ENCODE measurements at places on chromosomes 12 and 14.

- no peak for DNase-seq
Measured at GRCh38 chr14:31212893-31213292, 5.3 kb upstream of the HECTD1 start.

GRCh38 chr12:131027876-131028586, 74.3 kb downstream of the ADGRD1 start:
- DNase-seq: no peak

DNA sequence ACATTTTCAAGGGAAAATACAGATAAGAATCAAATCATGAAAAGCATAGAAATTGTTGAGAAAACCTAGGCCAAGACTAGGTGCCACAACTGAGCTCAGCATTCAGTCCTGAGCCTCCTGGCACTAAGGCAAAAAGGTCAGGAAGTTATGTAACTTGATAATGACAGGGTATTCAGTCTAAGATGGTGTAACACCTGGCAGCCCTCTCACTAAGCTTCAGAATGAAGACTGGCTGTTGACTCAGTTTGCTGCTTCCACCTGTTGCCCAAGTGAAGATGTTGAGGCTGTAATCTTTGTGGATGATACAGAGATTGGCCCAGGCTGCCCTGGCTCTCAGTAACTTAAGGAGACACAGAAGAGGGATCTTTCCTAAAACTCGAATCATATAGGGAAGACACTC, 19.6 kb downstream of the PROX2 start:
- no peak for DNase-seq

GRCh38 chr14:74492776-74493342, at the start of gene NPC2:
Gene NPC2 (minus strand): TSS chr14:74493305. CDS start chr14:74493274, 31 bp downstream.
- no peak for DNase-seq

DNA sequence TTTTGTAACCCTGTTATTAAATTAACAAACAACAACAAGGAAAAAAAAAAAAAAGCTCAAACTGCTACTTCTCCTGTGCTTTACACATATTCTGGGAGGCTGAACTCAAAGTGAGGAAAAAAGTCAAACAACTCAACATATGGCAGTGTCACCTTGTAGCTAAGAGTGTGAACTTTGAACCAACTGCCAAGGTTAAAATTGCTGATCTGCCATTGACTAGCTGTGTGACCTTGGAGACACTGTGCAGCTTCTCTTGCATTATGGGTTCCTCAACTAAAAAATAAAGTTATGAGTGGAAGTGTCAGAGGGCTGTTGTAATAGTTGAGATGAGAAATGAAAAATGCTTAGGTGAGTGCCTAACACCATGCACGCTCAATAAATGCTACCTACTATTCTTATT, 34.2 kb downstream of the STXBP6 start:
- no peak for DNase-seq

DNA sequence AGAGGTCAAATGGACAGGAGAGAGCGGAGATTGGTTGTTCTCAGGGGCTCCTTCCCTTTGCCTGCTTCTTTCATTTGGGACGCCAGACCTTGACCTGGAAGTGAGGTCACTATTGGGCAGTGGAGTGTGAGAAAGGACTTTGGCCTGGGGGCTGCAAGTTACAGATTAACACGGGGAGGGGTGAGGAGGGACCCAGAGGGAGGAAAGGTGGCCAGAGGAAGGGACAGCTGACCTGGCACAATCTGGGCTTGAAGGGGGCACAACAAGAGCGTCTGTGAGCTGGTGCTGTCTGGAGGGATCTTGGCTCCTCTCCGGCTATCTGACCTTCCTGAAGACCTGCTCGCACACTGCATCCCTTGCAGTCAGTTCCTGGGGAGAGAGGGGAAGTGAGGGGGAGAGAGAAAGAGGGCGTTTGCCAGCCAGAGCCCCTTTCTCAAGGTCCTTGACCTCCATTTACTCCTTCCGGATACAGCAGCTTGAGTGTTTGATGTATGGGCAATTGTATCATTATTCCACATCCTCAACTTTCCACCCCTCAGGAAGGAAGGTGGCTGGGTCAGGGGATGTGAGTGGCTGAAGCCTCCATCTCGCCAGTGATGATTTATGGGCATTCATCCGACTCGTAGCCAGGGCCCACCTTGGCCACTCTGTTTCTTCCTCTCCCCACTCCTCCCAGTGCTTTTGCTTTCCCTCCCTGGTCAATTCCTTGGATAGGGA, 4.7 kb downstream of the RBP5 start:
- DNase-seq: no peak

DNA sequence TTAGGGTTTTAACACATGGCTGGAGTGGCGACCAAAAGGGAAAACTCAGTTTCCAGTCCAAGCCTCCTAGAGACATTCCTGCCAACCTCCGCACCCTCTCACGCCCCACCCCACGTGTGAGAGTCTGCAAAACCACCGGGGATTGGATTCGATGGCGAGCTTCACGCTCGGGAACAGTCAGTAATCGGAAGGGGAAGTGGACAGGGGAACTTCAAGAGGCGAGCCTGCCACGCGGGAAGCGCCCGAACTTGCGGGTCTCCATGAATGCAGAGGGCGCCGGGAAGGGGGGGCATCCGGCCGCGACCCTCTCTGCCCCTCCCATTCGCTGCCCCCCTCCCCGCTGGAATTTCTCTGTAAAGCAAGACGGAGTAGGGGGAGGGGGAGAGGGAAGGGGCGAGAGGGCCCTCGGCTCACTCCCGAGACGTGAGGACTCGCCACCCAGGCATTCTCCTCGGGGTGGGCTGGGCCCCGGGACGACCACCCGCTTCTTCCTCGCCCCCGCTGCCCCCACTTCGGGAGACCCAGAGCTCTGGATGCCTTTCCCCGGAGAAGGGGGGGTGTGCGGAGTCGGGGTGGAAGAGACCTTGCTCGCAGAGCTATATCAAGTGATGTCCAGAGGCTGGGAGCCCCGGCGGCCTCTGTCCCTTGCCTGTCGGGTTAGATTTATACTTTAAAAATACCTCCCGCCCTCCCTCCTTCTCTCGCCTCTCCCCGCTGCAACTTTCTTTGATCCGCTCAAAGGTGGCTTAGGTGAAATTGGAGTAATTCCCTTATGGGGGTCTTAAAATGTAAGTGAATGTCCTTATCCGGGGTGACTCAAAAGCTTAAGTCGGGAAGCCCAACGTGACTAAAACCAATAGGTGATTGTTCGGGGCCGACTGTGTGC, 2.5 kb upstream of the CCND2 start:
- DNase-seq: no peak

DNA sequence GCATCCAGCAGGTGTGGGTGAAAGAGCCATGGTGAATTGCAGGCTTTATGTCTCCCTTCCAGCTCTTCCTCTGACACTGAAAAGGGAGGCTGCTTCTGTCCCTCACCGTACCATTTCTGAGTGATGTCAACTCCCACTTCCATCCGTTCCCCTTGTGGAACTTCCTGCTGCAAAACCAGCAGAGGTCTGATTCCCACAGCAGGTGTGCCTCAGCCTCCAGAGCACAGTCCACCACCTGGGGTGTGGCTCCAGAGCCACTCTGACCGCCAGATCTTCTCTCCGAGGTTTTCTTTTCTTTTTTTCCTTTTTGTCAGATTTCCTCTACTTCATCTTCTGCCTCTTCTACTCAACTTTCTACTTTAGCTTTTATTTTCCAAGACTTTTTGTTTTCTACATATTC, 62.7 kb downstream of the CDC42BPB start:
- DNase-seq: no peak

GRCh38 chr14:87312169-87312893, 680.7 kb downstream of the GALC start:
- no peak for DNase-seq

DNA sequence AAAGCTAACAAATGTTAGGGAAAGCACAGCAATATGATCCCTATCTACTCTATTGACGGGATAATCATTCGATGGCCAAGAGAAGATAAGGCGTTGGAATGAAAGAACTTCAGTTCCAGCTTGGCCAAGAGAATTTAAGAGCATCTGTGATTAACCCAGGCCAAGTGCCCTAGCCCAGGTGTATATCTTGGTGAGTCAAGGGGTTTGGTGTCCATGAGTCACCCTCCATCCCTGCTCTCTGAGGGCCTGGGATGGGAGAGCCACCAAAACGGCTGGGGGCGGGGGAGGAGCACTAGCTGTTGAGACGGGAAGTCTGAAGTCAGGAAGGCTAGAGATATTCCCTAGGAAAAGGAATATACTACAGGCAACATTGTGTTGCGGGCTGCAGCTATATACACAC, 13.0 kb downstream of the TBPL2 start:
- no peak for DNase-seq

DNA sequence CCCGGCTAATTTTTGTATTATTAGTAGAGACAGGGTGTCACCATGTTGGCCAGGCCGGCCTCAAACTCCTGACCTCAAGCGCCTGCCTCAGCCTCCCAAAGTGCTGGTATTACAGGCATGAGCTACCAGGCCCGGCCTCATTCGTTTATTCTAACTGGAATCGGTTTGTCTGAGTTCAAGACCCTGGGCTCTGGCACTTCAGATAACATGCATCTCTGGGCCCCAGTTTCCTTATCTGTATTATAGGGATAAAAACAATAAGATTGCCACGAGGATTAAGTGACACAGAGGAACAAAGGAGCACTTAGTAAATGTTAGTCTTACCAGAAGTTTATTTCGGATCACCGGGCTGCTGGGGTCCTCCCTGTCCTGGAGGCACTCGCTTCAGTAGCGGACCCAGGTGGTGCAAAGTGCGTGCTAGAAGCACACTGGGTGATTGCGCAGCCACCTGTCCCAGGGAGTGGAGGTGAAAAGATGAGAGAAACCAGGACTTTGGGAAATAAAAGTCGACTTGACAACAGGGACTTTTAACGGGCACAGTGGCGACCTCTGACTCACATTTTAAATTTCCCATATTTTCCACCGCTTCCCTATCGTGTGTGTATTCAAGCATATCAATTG, 37.5 kb downstream of the ACACB start:
- no peak for DNase-seq

DNA sequence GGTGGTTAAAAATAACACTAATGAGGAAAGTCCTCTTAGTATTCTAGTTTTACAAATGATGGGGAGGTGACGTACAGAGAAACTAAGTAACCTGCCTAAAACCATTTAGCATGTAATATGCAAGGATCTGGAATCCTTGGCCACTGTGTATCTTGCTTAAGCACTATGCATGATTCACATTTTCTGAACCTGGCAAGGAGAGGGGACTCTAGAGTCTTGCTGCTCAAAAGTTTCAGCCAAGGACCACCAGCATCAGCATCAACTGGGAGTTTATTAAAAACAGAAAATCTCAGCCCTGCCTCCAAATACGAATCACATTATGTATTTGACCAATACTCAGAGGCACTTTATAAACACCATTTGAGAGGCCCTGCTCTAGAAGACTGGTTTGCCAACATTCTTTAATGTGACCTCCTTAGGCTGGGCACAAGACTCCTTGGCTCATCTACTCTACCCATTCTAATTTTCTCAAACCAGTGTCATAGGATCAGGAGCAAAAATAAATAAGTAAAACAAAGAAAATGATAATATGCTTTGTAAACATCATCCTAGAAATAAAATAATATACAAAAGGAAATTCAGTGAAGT, 52.9 kb downstream of the ABCC9 start:
- no peak for DNase-seq

DNA sequence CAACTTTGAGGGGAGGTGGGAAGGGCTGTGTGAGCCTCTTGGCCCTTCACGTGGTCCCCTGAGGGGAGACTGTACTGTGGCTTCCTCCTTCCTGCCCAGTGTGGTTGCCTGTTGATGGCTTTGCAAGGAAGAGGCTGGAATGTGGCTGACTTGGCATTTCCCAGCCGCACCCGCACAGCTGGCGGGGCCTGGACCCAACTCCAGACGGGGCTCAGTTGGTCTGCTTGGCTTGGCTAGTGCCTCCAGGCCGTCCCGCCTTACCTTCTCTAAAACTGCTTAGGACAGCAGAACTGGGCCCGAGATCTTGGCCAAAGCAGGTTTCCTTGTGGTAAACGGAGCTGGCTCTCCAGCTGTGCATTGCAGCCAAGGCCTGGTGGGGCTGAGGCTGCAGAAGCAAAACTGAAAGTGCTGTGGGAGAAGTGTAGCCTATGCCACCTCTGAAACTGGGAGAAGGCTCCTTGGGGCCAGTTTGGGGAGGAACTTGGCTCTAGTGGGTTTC, 139.5 kb downstream of the SMOC1 start:
- DNase-seq: no peak

- DNase-seq: no peak
Measured at GRCh38 chr14:66117600-66117999, 368.6 kb upstream of the CCDC196 start.

- no peak for DNase-seq
Measured at GRCh38 chr12:111597831-111598636, 1.1 kb downstream of the ATXN2 start.

DNA sequence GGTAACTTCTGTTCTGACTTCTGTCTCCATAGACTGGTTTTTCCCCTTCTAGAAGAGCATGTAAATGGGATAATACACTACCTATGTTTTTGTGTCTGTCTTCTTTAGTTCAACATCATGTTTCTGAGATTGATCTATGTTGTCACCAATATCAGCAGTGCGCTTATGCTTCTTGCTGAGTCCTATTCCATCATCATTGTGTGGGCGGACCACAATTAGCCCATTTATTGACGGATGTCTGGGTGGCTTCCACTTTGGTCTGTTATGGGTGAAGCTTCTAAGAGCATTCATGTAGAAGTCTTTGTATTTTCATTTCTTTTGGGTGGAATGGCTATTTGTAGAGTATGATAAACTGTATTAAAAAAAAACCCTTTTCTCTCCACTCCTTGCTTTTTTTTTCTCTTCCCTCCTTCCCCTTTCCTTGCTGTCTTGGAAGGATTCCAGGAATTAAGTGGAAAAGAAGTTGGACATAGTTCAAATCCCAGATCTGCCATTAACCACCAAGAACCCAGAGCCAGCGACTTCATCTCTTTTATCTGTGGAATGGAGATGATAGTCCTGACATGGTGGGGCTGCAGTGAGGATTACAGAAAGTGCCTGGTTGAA, 7.0 kb upstream of the SERPINA1 start:
- DNase-seq: no peak

DNA sequence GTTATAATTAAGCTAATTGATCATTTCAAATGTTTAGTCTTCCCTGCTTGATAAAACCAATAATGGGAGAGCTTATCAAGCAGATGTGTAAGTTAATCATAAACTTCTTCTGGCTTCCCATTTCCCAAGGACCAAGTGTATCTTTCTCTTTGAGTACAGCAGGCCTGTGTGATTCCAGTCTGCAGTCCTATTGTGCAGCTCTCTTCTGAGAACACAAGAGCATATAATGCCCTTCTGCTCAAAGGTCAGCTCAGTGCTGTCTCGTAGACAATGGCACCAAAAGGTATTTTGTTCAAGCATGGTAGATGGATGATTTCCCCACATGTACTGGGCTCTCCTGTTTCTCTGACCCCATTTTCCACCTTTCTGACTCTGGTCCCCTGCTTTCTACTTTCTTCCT, 101.8 kb upstream of the DYRK2 start:
- no peak for DNase-seq

- no peak for DNase-seq
Measured at GRCh38 chr12:64946132-64946829, 121.8 kb downstream of the TBC1D30 start.

GRCh38 chr14:53672526-53672925, 284.1 kb downstream of the BMP4 start:
- DNase-seq: no peak

All from stimulated activated CD4-positive, alpha-beta T cell treated with anti-CD3 and anti-CD28 coated beads, TNF-alpha, amount 100 ng/mL, for 48 hours (primary cell).